ENCODE measurements at places on chromosomes 5 and 9.

GRCh38 chr9:3830291-3830690 lies 304.5 kb upstream of the RFX3 start:
- peak; percentile 18 for DNase-seq

- DNase-seq = no peak
Observed at GRCh38 chr5:44345871-44346270, 43.3 kb downstream of the FGF10 start.

GRCh38 chr5:10760096-10760920 lies 726 bp downstream of the DAP start:
- DNase-seq = peak; percentile 56

- no peak for DNase-seq
Observed at GRCh38 chr9:127754099-127755060, 19.3 kb upstream of the TOR2A start.

- DNase-seq = no peak
Observed at GRCh38 chr5:157214861-157215513, 34.3 kb downstream of the ITK start.

- DNase-seq = no peak
Observed at GRCh38 chr9:128633601-128634000, 23.0 kb downstream of the DYNC2I2 start.

DNA sequence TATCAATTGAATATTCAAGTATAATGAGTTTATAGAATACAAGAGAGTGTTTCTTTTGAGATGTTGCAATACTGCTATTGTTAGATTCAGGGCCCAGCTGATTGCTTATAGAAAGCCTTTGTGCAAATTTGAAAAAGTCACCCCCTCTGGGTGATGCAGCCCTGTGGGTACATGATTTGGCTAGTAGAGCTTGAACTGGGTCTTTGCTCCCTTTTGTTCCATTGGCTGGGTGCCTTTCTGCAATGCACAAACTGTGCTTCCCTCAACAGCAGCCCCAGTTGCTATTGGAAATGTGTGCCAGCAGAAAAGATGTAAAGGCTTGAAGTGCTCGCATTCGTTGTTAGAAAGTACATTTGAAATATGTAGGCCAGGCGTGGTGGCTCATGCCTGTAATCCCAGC lies 61.8 kb upstream of the CEMIP2 start:
- no peak for DNase-seq

- no peak for DNase-seq
Observed at GRCh38 chr9:130480673-130481072, 35.9 kb downstream of the ASS1 start.

DNA sequence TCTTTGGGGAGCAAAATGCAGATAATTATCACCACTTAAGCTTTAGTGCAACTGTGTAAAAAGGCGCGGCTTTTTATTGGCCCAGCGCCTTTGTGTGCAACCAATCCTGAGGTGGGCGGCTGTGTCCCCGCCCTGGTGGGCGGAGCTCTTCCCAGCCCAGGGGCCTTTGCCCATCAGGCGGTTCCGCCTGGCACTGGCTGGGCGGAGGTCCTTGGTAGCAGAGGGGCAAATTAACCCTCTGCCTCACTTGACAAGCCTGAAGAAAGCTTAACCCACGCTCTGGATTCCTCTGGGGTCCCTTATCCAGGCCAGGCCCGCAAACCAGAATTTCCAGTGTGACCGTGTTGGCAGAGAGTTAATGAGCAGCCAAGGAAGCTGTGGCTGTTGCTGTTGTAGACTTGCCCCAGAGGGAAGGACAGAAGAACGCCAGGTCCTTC lies 12.8 kb upstream of the NIPAL4 start:
- DNase-seq = no peak

GRCh38 chr5:68012429-68012828 lies 203.1 kb upstream of the PIK3R1 start:
- DNase-seq = peak; percentile 29

DNA sequence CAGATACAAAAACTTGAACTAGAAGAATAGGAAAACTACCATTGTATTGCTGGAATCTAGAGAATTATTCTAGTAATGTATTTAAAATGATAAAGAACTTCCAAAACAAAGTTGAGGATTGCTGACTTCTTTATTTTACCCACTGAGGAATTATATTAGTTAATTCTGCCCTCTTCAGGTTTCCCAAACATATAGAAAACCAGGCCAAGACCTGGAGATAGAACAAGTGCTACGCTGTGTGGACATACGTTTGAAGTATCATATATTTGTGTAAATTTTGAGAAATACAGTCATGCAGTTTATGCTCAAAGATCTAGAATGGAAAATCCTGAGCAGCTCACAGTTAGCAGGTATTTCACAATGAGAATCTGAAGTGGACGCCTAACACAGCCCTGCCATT lies 162.3 kb upstream of the CYLC2 start:
- no peak for DNase-seq

DNA sequence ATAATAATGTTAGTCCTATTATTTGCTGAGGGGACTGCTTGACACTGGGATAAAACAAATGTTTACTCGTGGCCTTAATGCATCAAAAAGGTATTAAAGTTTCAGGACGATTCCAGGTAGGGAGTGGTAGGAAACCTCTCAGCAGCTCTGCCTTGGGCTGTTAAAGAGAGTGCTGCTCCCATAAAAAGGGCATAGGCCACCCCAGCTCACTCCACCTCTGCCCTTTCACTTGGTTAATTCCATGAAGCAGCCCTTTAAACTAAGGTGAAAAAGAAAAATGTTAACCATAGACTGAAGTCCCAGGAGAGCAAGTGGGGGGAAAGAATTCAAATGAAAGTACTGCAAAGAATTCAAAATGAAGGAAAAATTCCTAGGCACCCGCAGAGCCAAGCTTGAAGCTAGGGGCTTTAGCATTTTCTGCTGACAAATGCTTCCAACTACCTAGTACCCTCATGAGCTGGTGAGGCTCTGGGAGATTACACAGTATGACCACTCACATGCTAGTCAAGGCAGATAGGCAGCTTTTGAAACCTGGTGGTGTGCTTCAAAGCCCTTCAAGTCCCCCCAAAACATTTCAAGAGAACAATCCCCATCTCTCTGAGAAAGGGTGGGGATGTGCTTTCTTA lies 8.5 kb downstream of the KLF9 start:
- no peak for DNase-seq

DNA sequence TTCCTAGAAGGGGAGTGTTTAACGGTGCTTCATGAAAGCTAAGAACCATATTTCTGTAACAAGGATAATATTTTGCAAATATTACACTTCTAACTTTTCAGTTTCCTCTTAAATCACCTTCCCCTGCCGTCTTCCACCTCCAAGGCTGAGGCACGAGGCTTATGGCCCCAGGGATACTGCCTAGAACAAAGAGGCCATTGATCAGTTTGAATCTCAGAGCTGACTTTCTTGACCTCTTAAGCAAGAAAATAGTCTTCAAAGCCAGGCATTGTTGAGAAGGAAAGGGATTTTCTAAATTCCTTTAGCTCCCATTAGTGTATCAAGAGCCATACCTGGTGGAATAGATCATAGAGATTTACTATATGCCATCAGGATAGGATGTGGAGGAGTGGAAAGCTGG lies 566.2 kb downstream of the BNC2 start:
- DNase-seq = no peak

- peak; percentile 84 for DNase-seq
Observed at GRCh38 chr9:108776920-108777639, 78.7 kb downstream of the ACTL7B start.

DNA sequence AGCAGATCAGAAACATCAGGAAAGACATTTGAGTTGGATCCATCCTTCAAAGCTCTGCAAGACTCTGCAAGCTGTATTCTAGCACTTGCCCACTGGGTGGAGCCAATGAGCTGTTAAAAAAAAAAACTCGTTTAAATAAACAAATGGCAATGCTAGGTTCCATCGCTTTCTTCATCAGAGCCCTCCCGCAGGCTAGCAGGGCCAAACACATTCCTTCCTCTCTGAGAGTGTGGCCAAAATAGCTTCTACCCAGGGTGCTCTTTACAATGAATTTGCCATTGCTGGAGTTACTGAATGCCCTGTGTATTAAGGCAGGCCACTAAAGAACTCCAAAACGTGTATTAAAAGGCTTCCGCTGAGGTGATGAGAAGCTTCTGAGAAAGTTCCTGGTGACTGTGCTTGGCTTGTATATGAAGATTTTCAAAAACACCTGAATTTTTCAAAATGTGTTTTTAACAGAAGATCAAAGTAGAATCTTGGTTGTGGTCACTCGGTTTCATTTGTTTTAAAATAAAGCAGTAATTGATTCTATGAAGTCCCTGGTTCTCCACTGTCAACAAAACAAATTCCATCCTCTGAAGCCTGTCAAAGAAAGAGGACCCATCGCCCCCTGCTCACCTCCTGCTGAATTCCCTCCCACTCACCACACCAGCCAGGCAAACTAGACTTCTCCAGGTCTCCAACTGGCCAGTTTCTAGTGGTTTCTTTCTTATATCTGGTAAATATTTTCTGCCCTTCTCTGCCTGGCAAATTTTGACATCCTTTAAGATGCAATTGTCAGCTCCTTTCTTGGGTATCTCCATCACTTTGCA lies 36.5 kb upstream of the EQTN start:
- DNase-seq = peak; percentile 73

GRCh38 chr5:92729088-92729487 lies 851.9 kb downstream of the NR2F1-AS1 start:
- no peak for DNase-seq
